EL (cell line): ENCODE measurements at places on chromosomes 5 and 9.

GRCh38 chr5:164153469-164154172 is 648.2 kb downstream of the MAT2B start:
- no peak for DNase-seq

GRCh38 chr9:135887021-135887507 is 20.3 kb downstream of the CAMSAP1 start:
- DNase-seq, result peak; percentile 58

DNA sequence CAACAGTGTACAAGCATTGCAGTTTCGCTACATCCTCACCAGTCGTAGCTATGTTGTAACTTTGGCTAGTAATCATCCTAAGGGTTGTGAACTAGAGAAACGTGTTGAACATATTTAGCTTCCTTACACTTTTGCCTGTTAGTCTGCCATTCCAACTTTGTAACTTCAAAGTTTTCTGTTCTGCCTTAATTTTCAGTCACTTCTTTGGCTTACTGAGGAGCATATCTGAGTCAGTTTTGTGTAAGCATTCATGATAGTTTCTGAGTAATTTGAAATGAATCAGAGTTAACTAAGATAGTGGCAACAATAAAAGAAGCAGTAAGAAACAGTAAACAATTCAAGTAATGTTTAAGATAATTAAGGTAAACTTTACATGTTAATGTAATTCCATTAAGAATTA is 58.9 kb upstream of the MCCC2 start:
- DNase-seq, result no peak

DNA sequence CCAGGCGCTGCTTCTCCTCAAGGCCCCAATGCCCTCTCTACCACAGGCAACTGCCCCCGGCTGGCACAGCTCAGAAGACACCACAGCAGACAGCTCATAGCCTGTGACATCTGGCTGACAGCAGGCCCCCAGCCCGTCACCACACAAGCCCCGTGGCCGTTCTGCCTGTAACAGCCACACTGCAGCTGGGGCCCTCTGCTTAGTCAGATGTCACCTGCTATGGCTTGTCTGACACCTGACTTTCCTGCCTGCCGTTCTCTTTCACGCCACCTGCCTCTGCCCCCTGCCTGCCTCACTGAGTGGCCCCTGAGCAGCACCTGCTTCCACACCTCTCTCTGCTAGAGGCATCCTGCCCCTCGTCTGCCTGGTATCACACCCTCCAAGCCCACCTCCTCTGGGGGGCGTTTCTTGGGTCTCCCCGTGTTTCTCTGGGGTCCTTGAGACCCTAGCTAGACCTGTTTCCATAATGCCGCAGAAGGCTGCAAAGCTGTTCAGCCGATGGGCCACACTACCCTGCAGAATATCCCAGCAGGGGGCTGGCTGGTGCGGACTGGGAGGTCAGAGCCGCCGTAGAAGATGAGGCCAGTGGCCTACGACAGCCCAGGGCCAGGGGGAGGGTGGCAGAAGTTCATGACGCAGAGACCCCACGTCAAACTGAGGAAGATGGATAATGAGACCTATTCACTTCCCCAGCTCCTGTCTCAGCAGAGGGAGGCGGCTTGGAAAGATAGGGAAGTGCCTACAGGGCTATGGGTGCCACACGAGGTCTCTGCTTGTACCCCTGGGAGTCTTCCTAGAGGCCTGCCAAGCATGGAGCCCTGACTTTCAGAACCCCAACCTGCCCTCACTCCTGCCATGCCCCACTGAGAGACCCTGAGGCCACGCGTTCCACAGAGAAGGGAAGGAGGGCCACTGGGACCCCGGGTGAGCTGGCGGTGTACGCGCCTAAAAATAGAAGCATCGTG is 95.1 kb downstream of the ZNF354C start:
- no peak for DNase-seq

DNA sequence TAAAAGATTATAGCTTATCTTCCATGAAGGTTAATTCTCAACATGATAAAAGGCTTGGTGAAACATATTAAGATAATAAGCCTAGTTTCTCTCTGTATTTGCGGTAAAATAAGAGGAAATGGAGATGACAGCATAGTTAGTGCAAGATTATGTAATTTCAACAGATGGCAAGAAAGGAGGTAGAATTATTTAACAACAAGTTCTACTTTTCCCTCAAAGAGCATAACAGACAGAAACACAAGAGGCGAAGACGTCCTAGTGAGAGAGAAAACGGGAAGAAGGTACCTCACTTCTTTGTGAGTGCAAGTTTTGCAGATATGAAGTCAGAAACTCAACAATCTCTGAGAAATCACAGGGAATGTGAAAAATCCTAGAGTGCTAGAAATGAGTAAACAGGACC is 144.8 kb upstream of the ADCY2 start:
- DNase-seq, result no peak

- no peak for DNase-seq
Observed at GRCh38 chr5:173055722-173055982, 500 bp upstream of the CREBRF start.

GRCh38 chr5:142441616-142442015 is 116.8 kb upstream of the SPRY4 start:
- no peak for DNase-seq

DNA sequence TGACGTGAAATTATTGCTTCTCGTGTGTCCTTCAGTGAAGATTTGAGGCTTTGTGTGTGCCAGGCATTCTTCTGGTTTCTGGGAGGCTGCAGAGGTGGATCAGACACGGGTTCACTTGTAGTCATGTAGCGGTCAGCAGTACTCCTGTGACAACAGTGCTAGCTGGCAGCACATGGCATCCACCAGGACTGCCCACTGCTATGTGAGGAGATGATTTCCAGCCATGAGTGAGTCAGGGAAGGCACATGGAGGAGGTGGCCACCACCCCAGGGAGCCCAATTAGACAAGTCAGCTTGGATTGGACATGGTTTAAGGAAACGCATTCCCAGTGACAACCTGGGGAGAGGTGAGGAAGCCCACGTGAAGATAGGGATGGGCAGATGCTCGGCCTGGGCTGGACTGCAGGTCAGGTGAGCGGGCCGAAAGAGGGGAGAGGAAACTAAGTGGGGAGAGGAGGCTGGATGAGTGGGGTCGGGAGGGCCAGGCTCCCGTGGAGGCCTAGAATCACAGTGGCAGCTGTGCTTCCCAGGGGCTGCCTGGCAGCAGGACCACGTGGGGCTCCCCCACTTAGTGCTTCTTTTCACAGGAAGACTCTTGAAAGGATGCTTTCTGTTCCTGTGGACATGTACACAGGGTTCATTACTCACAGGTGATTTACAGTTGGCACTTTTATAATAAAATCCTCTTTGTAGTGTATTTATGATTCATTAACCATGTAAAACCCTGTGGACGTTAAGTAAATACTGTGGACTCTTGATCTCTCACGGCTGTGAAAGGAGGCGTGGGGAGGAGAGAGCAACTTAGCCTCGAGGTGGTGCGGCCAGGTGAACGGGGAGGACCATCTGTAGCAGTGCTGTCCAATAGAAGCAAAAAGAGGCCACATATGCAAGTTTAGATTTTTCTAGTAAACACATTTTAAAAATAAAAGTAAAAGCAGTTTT is 80.0 kb upstream of the OTULINL start:
- no peak for DNase-seq

DNA sequence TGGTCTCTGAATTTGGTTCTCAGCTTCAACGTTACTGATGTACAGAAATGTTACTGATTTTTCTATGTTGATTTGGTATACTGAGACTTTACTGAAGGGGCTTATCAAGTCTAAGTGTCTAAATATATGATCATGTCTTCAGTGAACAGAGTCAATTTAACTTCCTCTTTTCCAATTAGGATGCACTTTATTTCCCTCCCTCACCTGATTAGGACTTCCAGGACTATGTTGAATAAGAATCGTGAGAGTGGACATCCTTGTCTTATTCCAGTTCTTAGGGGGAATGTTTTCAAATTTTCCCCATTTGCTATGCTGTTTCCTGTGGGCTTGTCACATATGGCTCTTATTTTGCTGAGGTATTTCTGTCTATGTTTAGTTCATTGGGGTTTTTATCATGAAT is 349.5 kb downstream of the PRR16 start:
- no peak for DNase-seq

DNA sequence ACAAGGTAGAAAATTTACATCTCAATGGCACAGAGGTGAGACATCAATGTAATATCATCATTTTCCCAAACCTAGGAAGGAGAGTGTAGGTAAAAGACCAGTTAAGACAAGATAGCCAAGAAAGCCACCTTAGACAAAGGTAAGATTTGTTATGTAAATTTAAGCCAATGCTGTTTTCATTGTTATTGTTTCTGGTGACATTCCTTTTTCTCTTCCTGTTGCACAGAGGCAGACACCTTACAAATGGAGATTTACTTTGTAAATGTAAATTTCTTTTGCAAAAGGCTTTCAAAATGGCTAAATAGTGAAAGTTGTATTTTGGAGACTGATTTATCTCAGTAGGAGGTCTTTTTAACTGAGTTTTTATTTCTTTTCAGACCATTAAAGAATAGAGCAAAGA is 159.1 kb downstream of the YIPF5 start:
- no peak for DNase-seq

DNA sequence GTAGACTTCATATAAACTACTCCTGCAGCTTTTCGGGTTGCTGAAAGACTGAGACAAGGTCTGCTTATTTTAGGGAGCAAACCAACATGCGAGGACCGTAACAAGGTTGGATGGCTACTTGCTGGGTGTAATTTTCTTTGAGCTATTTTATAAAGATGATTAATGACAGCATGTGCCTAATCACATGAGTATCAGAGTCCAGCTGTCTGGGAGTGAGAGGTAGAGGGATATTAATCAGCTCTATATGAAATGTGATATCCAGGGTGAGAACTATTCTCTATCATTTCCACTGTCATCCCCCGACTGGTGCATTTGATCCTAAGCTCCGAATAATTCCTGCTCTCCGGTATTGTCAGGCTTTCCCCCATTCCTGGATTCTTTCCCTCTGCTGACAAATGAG is 193.8 kb upstream of the HMHB1 start:
- DNase-seq, result no peak

DNA sequence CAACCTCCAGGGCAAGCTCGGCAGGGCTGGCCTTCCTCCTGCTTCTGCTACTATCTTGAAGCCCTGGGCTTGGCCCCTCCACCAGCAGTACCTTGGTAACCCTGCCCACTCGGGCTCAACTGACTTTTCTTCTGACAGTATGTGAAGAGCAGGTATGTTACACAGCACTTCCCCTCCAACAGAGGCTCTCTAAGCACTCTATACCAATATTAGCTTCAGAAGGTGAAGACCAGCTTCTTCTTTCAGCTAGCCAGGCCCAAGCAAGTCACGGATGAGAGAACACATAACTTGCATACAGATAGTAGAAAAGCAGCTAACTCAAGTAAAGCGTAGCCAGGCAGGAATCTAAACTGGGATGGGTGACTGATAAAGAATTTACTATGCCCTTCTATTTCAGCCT is 64.3 kb downstream of the FEM1C start:
- no peak for DNase-seq

- DNase-seq, result no peak
Observed at GRCh38 chr9:117987945-117988344, 283.7 kb downstream of the TLR4 start.

- DNase-seq, result no peak
Observed at GRCh38 chr5:24712947-24713346, 68.2 kb upstream of the CDH10 start.

GRCh38 chr5:149700347-149700746 is 29.8 kb upstream of the PPARGC1B start:
- no peak for DNase-seq

DNA sequence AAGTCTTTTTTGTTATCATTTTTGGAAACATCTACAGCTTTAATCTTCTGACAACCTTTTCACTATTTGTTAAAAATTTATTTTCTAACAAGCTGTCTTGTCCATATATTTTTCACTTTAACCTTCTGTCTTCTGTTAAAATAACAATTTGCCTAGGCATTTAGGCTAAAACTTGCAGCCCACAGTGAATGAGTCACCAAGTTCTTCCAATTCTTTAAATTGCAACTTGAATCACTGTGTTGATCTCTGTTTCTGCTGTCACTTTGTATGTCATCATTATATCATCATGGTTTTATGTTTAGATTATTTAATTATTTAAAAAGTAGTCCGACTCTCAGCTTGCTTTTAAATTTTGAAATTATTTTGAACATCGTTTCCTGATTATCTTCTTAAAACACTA is 473.8 kb upstream of the PTPRD start:
- no peak for DNase-seq

DNA sequence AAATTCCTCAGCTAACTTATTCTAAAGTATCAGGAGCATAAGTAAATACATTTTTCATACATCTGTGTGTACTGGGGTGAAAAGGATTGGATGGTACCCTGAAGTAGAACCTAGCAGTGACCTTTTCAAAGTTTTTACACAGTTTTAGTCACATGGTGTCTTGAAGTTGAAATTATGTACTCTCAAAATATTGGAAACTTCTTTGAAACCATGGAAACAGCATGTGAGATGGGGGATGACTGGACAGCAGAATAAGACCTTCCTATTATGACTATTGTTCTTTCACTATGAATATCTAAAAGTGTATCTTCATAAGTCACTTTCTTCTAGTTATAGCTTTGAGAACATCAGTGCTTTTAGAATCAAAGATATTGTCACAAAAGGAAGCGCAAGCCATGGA is 301.5 kb upstream of the ELAVL2 start:
- no peak for DNase-seq
